Activated T-helper 1 cell treated with anti-CD3 and anti-CD28 coated beads, Interleukin-2, amount 50 U/mL, for 16 hours (primary cell): ENCODE measurements at places on chromosomes 12 and 14.

DNA sequence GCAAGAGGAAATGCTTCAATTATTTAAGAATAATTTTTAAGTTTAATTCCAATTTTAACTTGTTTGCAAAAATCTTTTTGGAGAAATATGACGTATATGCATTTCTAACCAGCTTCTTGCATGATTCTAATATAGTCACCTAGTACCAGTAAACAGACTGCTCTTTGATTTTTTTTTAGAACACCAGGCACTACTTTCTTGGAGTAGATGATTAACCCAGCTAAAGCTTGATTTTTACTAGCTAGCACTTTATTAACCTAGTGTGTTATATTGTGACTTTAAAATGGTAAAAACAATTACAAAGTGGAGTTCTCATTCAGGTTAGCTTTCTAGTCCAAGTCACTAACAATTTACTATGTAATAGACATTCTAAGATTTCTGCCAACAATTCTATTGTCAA is 32.6 kb upstream of the FGD4 start:
- DNase-seq = no peak

GRCh38 chr12:32776258-32776657 is 20.6 kb upstream of the YARS2 start:
- DNase-seq = no peak

- no peak for DNase-seq
Observed at GRCh38 chr12:118981285-118982211, at the start of gene SRRM4. Gene SRRM4, plus strand, starts transcription at chr12:118981541. Its CDS starts 342 bp downstream, at chr12:118981883.

DNA sequence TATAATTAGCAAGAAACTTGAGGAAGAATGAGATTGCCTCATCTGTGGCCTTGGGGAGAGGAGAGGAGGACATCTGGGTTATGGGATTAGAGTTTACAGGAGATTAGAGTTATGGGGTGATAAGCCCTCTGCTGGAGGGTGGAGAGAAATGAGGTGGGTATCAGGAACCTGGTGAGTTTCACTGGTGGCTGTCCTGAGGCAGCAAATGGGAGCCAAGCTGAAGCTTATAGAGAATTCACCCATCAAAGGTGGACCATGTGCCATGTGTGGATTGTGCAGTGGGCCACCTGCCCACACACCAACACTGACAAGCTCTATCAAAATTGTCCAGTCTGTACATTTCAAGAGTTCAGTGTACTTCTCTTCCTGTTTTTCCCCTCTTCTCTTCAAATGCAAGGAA is 135.3 kb downstream of the AEBP2 start:
- no peak for DNase-seq
